ENCODE measurements at places on chromosomes 16 and 17.

GRCh38 chr16:3610698-3611145 is 684 bp downstream of the SLX4 start:
- DNase-seq, result no peak

GRCh38 chr17:62631936-62632924 is 4.8 kb downstream of the MRC2 start:
- no peak for DNase-seq

- no peak for DNase-seq
Observed at GRCh38 chr17:11485336-11486100, 112.8 kb upstream of the DNAH9 start.

DNA sequence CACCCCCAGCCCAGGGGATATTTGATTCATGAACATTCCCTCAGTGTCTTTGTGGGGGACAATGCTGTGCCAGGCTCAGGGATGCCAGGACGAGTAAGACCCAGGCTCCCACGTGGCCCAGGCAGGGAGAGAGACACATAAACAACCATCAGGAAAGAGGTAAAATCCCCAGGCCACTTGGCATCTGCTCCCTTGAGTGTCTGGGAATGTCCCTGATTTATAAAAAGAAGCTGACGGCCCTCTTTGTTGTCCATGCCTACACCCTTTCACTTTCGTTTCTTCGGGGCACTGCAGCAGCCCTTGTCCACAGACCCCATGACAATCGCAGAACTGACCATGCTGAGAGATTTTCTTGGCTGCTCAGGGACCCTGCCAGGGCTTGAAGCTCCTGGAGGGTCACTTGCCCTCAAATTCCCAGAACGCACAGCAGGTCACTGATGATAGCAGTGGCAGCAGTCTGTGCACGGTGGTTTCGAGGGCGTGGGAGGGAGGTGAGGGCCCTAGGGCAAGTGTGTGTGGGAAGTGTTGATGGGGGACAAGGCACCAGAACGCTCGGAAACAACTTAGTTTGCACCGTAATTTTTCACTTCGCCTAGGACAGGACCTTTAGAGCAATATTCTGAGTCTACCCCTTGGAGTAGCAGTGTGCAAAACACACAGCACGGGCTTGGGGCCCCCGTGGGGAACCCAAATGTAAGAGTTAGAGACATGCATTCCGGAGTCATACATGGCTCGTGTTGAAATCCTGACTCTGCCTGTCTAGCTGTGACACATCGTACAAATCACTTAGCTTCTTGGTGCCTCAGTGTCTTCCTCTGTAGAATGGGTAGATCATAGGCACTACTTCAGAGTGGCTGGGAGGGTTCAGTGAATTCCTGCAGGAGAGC is 4.7 kb downstream of the NOD2 start:
- DNase-seq, result no peak

- no peak for DNase-seq
Observed at GRCh38 chr16:17301593-17302135, 169.1 kb downstream of the XYLT1 start.

- no peak for DNase-seq
Observed at GRCh38 chr17:77409282-77410161, 268.8 kb downstream of the SEC14L1 start.

DNA sequence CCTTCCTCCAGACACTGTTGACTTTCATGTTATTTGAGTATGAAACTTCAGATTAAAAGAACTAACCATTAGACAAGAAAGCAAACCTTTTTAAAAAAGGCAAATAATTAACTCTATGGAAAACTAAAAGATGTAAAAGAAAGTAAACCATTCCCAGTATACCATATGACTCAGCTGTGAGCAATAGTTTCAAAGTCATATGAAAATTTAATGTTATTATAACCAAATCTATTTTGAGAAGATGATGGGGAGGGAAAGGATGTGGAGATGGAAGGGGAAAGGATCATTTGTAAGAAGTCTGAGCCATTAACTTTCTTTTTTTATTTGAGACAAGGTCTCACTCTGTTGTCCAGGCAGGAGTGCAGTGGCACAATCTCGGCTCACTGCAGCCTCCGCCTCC is 131.8 kb downstream of the IRX5 start:
- no peak for DNase-seq

- DNase-seq, result no peak
Observed at GRCh38 chr16:27169511-27170071, 33.7 kb upstream of the KDM8 start.

DNA sequence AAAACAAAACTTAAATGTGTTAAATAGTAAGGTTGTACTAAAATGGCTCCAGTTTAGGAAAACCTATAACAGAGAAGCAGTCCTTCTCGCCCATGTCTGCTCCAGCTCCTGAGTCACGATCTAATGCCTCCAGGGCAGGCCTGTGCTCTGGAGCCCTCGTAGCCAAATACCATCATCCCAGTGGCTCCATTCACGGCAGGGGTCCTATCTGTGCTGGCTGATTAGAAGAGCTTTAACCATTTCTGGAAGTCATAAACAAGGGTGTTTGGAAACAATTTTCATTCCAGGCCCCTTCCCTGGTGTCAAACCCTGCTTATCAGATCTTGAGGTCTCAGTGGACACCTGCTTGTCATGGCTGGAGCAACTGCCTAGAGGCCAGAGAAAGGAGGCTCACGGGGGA is 336.9 kb downstream of the SOX9 start:
- DNase-seq, result no peak

DNA sequence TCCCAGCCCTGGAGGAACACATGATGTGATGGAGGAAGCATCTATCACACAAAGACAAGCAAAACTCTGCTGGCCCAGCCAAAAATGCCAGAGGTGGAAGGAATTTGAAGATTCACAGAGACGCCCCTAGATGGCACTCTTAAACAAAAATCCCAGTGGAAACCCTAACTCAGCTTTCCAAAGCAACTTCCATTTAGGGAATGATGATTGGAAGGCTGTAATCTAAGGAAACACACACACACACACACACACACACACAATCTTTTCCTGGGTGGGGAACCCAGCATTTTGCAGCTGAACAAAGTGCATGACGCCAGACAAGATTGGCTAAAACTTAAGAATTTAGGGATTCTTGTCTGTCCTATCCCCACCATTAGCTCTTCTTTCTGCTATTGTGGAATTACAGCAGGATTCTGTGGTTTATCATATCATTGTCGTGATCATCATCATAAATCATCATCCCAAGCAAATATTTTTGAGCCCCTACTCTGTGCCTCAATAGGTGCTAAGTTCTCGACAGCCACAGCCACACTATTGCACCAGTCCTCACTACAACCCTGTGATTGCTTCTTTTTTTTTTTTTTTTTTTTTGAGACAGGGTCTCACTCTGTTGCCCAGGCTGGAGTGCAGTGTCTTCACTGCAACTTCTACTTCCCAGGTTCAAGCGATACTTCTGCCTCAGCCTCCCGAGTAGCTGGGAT is 1.6 kb upstream of the LDAF1 start:
- peak; percentile 54 for DNase-seq

DNA sequence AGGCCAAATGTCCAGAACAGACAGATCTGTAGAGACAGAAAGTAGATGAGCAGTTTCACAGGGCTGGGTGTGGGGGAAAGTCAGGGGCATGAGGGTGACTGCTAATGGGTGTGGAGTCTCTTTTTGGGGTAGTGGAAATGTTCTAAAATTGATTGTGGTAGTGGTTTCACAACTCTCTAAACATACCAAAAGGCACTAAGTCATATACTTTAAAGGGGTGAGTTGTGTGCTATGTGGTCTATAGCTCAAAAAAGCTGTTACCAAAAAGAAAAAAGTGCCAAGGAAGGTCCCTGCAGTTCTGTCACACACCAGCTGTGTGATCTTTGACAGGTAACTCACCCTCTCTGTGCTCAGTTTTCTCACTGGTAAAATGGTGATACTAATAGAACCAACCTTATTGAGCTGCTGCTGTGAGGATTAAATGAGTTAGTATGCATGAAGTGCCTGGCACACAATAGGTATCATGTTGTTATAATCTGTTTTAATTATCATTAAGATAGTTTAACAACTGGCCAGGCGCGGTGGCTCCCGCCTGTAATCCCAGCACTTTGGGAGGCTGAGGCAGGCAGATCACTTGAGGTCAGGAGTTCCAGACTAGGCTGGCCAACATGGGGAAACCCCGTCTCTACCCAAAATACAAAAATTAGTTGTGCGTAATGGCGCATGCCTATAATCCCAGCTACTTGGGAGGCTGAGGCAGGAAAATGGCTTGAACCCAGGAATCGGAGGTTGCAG is 10.3 kb downstream of the ITGAX start:
- DNase-seq, result no peak

- no peak for DNase-seq
Observed at GRCh38 chr16:80938004-80938878, 68.4 kb downstream of the CMC2 start.

DNA sequence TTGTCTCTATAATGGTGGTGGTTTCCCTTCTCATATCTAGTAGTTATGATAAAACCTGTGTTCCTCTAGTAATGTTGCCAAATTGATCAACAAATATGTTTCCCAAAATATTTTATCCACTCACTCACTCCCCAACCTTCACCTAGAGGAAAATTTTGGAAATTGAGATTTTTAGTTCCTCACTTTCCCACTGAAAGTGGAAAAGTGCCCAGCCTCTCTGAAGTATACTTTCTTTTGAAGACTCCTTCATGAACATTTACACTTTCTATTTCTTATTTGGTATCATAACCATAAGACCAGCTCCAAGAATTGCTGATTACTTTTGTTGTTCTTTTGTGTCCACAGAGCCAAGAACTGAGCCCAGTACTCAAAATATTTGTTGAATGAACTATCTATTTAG is 5.1 kb upstream of the CENPV start:
- no peak for DNase-seq

DNA sequence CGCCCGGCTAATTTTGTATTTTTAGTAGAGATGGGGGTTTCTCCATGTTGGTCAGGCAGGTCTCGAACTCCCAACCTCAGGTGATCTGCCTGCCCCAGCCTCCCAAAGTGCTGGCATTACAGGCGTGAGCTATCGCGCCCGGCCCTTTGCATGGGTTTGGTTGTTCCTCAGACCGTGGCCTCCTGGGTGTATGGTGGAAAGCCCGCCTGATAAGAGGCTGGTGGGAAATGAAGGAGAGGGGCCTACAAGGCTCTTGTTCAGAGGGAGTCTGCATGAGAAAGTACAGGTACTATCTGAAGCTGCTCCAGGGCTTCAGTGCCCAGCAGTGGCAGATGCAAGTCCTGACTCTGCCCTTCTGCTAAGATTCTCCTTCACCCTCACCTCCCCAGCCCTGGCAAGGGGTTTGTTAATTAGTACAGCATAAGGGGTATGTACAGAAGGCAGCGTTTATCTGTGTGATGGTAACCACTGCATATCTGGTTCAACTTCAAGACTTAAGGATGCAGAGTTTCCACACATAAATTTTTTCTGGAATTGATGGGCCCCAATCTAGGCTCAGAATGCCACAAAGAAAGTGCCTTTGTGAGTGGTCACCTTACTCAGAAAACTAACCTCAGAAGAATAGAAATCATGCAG is 24.2 kb downstream of the GRB7 start:
- DNase-seq, result no peak

GRCh38 chr16:51156807-51157200 is 5.7 kb upstream of the SALL1 start:
- DNase-seq, result no peak

DNA sequence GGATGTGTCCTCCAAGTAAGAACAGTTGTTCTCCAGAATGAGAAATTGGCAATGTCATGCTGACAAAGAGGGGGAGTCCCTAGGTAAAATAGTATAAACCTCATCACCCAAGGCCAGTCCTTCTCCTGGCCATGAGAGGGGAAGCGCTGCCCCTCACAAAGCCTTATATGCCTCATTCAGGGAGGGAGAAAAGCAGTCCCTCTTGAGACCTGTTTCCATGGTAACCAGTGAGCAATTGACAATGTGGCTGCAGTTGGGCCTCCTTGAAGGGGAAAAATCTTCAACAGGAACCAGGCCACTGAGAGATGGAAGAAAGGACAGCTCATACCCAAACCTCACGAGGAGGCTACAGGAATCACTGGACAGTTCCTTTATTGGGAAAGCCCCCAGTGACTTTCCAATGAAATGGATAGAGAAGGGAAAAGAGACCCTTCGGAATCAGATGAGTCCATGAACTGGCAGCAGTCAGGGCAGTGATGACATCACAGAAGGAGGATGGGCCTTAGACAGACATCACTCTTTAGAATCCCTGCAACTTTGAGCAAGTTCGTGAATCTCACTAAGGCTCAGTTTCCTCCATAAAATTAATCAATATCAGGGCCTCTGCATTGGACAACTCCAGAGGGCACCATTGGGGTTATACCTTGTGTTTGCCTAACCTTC is 275.7 kb downstream of the TOX3 start:
- DNase-seq, result no peak

DNA sequence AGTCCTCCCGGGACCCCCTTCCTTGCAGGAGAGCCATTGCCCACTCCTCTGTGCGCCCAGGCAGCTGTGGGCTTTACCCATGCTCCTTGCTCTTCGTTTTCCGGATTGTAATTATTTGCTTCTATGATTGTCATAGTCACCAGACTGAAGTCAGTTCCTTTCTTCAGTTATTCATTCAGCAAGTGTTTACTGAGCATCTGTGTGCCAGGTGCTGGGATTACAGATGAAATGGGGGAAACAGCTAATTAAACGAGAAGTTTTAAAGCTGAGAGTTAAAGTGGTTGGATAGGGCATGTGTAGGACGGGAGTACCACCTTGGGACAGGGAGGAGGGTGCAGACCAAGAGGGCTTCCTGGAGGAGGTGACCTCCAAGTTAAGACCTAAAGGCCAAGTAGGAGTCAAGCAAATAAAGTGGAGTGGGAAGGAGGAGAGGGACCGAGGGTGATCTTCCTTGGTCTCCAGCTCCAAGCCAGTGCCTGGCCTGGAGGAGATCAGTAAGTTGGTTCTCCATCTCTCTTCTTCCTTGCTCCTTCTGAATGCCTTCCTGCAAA is 126.6 kb downstream of the OR1D5 start:
- DNase-seq, result no peak

GRCh38 chr17:30290696-30291542 is 825 bp downstream of the BLMH start:
- no peak for DNase-seq

GRCh38 chr17:83193336-83194185 is 114.2 kb downstream of the METRNL start:
- no peak for DNase-seq

DNA sequence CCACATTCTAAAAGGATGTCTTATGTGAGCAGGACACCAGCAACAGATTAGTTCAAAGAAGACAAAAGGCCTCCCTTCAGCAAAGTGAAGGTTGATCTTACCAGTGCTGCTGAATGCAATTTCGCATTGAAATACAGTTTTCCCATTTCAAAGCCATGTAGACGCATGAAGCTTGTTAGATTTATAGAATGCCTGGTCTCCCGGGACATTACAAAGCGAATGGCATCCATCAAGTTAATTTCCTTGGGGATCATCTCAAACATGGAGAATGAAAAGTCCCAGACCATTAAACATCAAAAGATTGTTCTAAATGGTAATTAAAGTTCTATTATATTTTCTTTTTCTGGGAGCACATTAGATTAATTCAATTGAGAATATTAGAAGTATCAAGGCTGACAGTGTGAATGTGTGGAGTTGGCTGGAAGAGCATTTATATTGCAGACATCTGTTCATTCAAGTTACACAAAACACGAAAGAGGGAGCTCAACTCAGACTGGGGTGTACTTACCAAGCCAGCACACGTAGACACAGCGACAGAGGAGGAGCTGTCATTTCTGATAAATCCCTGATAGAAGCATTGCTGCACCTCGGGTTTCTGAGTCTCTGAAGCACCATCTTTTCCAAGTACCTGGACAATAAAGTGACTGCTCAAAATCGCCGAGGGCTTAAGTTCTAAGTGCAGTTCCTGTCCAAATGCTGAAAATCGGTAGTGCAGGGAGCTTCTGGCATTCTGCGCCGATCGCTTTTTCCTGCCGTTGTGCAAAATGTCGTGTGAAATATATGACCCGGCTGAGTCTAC is 3.8 kb downstream of the ADAMTS18 start:
- no peak for DNase-seq

- DNase-seq, result no peak
Observed at GRCh38 chr17:4045487-4045886, 81.2 kb upstream of the ATP2A3 start.

- DNase-seq, result no peak
Observed at GRCh38 chr17:78049609-78050008, 78.9 kb downstream of the TMC6 start.

All from iPS DF 19.7 (cell line).